Fibroblast of lung (primary cell): ENCODE measurements at places on chromosomes 6 and 20. TPM values are rescaled to one million over a fixed set of nuclear protein-coding genes. Genes with fewer than 3 reads are reported as not detected.

The FBXO5 gene
- 6.9 and 8.4 TPM in 2 replicates for total RNA-seq

The DHX35 gene
- total RNA-seq = 11.4 and 11.8 TPM in 2 replicates

The TSHZ2 gene
- 2.6 and 5.4 TPM in 2 replicates for total RNA-seq

The ALDH5A1 gene
- total RNA-seq = 0.26 and 0.33 TPM in 2 replicates

The TRIM40 gene
- not detected in 2 replicates for total RNA-seq

The TXLNB gene
- 1.2 and 1.5 TPM in 2 replicates for total RNA-seq

The WFDC2 gene
- not detected in 2 replicates for total RNA-seq

The FAM209A gene
- not detected in 2 replicates for total RNA-seq

The RNF144B gene
- total RNA-seq = 0.26 and 0.83 TPM in 2 replicates

The FILIP1 gene
- total RNA-seq = 0.33 and 0.77 TPM in 2 replicates

The SAYSD1 gene
- total RNA-seq = 13.9 and 17.2 TPM in 2 replicates

The GHRH gene
- total RNA-seq = not detected in 2 replicates

The HLA-DRB1 gene
- total RNA-seq = under 0.01 and 0.26 TPM in 2 replicates

The LAMA4 gene
- 494 and 636 TPM in 2 replicates for total RNA-seq

The ISM1 gene
- total RNA-seq = 0.17 and 0.26 TPM in 2 replicates

The KIAA1755 gene
- 2.8 and 3.1 TPM in 2 replicates for total RNA-seq

The OPRM1 gene
- total RNA-seq = not detected in 2 replicates

The MAP1LC3A gene
- total RNA-seq = 21.8 and 30.4 TPM in 2 replicates

The POPDC3 gene
- 6.7 and 14.2 TPM in 2 replicates for total RNA-seq

The PSMB8 gene
- total RNA-seq = 72.9 and 77.3 TPM in 2 replicates

The LIME1 gene
- total RNA-seq = 1.5 and 3.5 TPM in 2 replicates

The RAMACL gene
- total RNA-seq = 2.3 and 5.0 TPM in 2 replicates

The SLC16A10 gene
- total RNA-seq = under 0.01 TPM in 1 of 2 replicates, not detected in the other

The XKR7 gene
- total RNA-seq = not detected in 2 replicates

The DCDC2 gene
- under 0.01 TPM in 1 of 2 replicates, not detected in the other for total RNA-seq

The STXBP5 gene
- 80.4 and 90.7 TPM in 2 replicates for total RNA-seq

The BCAS1 gene
- total RNA-seq = under 0.01 and 0.17 TPM in 2 replicates

The EPB41L1 gene
- 10.3 and 17.0 TPM in 2 replicates for total RNA-seq

The NHLRC1 gene
- 3.1 and 3.5 TPM in 2 replicates for total RNA-seq

The XRN2 gene
- 91.7 and 99.3 TPM in 2 replicates for total RNA-seq

The SLC22A7 gene
- not detected in 2 replicates for total RNA-seq

The MTG2 gene
- 17.5 and 20.5 TPM in 2 replicates for total RNA-seq

The ABHD16B gene
- total RNA-seq = not detected in 2 replicates

The AGER gene
- 0.26 and 0.50 TPM in 2 replicates for total RNA-seq

The CHMP4B gene
- total RNA-seq = 26.3 and 26.5 TPM in 2 replicates

The SAPCD1 gene
- 0.26 and 0.50 TPM in 2 replicates for total RNA-seq

The PTPRT gene
- not detected in 2 replicates for total RNA-seq
